ENCODE measurements at places on chromosomes 6 and 20. TPM values are rescaled to one million over a fixed set of nuclear protein-coding genes. Genes with fewer than 3 reads are reported as not detected.

Gene RAET1L
- total RNA-seq, result not detected

Gene CENPW
- total RNA-seq, result 42.7 TPM

Gene SLX4IP
- 6.6 TPM for total RNA-seq

Gene CALHM6
- total RNA-seq, result 24.8 TPM

Gene MLN
- not detected for total RNA-seq

Gene GLP1R
- total RNA-seq, result 0.09 TPM

Gene SLC52A3
- total RNA-seq, result not detected

Gene HS3ST5
- total RNA-seq, result not detected

Gene TSHZ2
- total RNA-seq, result 29.5 TPM

Gene TAGAP
- 183 TPM for total RNA-seq

Gene NKAIN4
- total RNA-seq, result not detected

Gene CRISP1
- total RNA-seq, result not detected

Gene RIPPLY2
- total RNA-seq, result not detected

Gene BTN1A1
- total RNA-seq, result not detected

Gene STMND1
- not detected for total RNA-seq

Gene FHL5
- total RNA-seq, result not detected

Gene ATP9A
- 16.1 TPM for total RNA-seq

Gene SAPCD1
- 17.7 TPM for total RNA-seq

Gene WFDC2
- total RNA-seq, result not detected

Gene C6orf163
- total RNA-seq, result 1.9 TPM

Gene CDSN
- total RNA-seq, result not detected

Gene TFEB
- 14.9 TPM for total RNA-seq

Gene LY6G5B
- total RNA-seq, result 33.5 TPM

Gene SLC26A8
- not detected for total RNA-seq

Gene TMEM181
- 17.8 TPM for total RNA-seq

Gene NTSR1
- not detected for total RNA-seq

Gene MC3R
- not detected for total RNA-seq

Gene SRSF3
- total RNA-seq, result 532 TPM

Gene FOXF2
- total RNA-seq, result not detected

Gene ASIP
- not detected for total RNA-seq

Gene SLC12A5
- total RNA-seq, result not detected

Gene MUC22
- total RNA-seq, result not detected

Gene HSP90AB1
- 2,450 TPM for total RNA-seq

Gene KCNG1
- 12.3 TPM for total RNA-seq

Gene RSPO3
- not detected for total RNA-seq

Gene NRM
- total RNA-seq, result 20.5 TPM

Gene ASF1A
- 43.3 TPM for total RNA-seq

Gene KCNQ2
- total RNA-seq, result 0.26 TPM

Gene FAM110A
- 13.3 TPM for total RNA-seq

Gene SLC17A9
- total RNA-seq, result 14.0 TPM

Gene RCAN2
- total RNA-seq, result 0.21 TPM

Data from activated CD4-positive, alpha-beta T cell treated with anti-CD3 and anti-CD28 coated beads, Interleukin-2, amount 10 ng/mL, durations not matched to agents 24 days and 14 days (primary cell).